CD4-positive, alpha-beta T cell treated with Interferon alpha-2 for 1 hour (primary cell): ENCODE measurements at places on chromosomes 13 and 19.

DNA sequence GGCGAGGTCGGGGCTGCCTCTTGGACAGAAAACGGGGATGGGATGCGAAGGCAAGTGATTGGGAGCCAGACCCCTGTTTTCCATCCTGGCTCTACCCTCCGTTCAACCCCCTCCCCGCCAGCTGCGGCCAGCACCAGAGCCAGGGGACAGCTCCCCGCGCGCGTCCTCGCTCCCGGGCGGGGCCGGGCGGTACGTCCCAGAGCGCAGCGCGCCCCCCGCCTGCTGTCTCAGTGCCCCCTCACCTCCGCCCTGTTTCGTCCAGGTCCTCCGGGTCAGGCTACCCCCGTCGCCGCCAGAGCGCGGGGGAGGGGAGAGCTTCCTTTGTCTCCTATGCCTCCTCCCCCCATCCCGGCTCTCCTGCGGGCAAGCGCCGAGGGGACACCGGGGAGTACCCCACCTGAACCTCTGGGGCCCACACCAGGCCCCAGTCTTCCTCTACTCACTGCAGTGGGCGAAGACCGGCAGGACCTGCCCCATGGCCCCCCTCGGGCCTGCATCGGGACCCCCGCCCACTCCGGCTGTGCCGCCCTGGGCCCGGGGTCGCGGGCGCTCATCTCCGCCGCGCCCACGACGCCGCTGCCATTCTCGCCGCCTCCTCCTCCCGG lies 396 bp downstream of the RTN2 start:
- DNase-seq, result peak; percentile 13

- DNase-seq, result no peak
Measured at GRCh38 chr13:69616396-69616795, 491.2 kb upstream of the ATXN8OS start.

DNA sequence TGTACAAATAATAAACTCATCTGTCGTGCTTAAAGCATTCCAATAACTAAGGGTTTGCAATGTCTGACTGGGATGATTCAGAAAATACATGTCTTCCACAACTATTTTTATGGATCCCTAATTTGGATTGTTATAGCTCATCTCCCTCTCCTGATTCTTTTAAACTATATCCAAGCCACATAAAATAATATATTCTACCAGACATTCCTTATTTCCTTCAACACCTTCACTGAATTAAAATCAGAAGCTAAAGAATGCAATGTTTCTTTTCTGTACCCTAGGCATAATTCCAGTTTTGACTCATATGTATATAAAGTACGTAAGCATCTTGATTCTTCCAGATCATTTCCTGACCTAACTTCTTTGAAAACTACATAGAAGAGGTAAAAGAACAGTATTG lies 420.4 kb downstream of the EFNB2 start:
- no peak for DNase-seq

- DNase-seq, result no peak
Measured at GRCh38 chr13:36530861-36531590, 98.7 kb downstream of the CCNA1 start.

- DNase-seq, result no peak
Measured at GRCh38 chr19:1472231-1473084, 6.6 kb downstream of the C19orf25 start.

GRCh38 chr19:49149652-49150105 lies 5.5 kb downstream of the HRC start:
- no peak for DNase-seq

GRCh38 chr19:45676851-45677263 lies 8.8 kb downstream of the GIPR start:
- peak; percentile 17 for DNase-seq
